Smooth muscle cell of the umbilical artery (primary cell): ENCODE measurements at places on chromosomes 11 and 22. TPM values are rescaled to one million over a fixed set of nuclear protein-coding genes. Genes with fewer than 3 reads are reported as not detected.

The HSPB2 gene
- under 0.01 and 0.14 TPM in 2 replicates for total RNA-seq

The OR52N4 gene
- not detected in 2 replicates for total RNA-seq

The DLG2 gene
- 1.5 and 2.1 TPM in 2 replicates for total RNA-seq

The BCO2 gene
- total RNA-seq, result 2.3 and 12.2 TPM in 2 replicates

The MMP8 gene
- 1.4 and 1.5 TPM in 2 replicates for total RNA-seq

The ANO3 gene
- 0.23 and 0.59 TPM in 2 replicates for total RNA-seq

The RAPSN gene
- total RNA-seq, result under 0.01 and 0.05 TPM in 2 replicates

The DCDC1 gene
- 0.14 and 0.30 TPM in 2 replicates for total RNA-seq

The KCTD17 gene
- 32.4 and 35.8 TPM in 2 replicates for total RNA-seq

The SCT gene
- total RNA-seq, result not detected in 2 replicates

The OR5AN1 gene
- not detected in 2 replicates for total RNA-seq

The HRAS gene
- total RNA-seq, result 32.1 and 44.6 TPM in 2 replicates

The GSTT2B gene
- total RNA-seq, result 4.2 and 15.7 TPM in 2 replicates

The OR56A1 gene
- total RNA-seq, result under 0.01 TPM in 1 of 2 replicates, not detected in the other

The ACTN3 gene
- under 0.01 and 0.09 TPM in 2 replicates for total RNA-seq

The C22orf31 gene
- total RNA-seq, result not detected in 2 replicates

The ABCC8 gene
- not detected in 2 replicates for total RNA-seq

The BTG4 gene
- not detected in 2 replicates for total RNA-seq

The SOX6 gene
- total RNA-seq, result 1.2 and 2.2 TPM in 2 replicates

The LINC01488 gene
- not detected in 2 replicates for total RNA-seq

The OR52H1 gene
- 0.30 and 0.42 TPM in 2 replicates for total RNA-seq

The SYT13 gene
- total RNA-seq, result not detected in 2 replicates

The STT3A gene
- 303 and 392 TPM in 2 replicates for total RNA-seq

The HEPN1 gene
- total RNA-seq, result 0.09 TPM in 1 of 2 replicates, not detected in the other

The CTSW gene
- not detected in 2 replicates for total RNA-seq

The CCDC81 gene
- total RNA-seq, result 6.5 and 7.7 TPM in 2 replicates

The TRIM44 gene
- 11.6 and 32.1 TPM in 2 replicates for total RNA-seq

The NLRP6 gene
- not detected in 2 replicates for total RNA-seq

The FOLH1 gene
- total RNA-seq, result not detected in 2 replicates

The OR6A2 gene
- total RNA-seq, result 0.30 and 1.2 TPM in 2 replicates

The SLC6A5 gene
- total RNA-seq, result not detected in 2 replicates

The APOL5 gene
- not detected in 2 replicates for total RNA-seq

The CHRM1 gene
- not detected in 2 replicates for total RNA-seq

The TPBGL gene
- under 0.01 and 0.05 TPM in 2 replicates for total RNA-seq
